ENCODE measurements at places on chromosomes 1 and 21.

- no peak for DNase-seq
Measured at GRCh38 chr1:248730507-248731335, 24.8 kb downstream of the LYPD8 start.

- DNase-seq = peak; percentile 26
Measured at GRCh38 chr1:108913105-108913948, 36.5 kb downstream of the GPSM2 start.

- no peak for DNase-seq
Measured at GRCh38 chr1:161185732-161186311, 8.5 kb upstream of the B4GALT3 start.

- DNase-seq = no peak
Measured at GRCh38 chr1:32948390-32948722, 16.3 kb downstream of the RNF19B start.

DNA sequence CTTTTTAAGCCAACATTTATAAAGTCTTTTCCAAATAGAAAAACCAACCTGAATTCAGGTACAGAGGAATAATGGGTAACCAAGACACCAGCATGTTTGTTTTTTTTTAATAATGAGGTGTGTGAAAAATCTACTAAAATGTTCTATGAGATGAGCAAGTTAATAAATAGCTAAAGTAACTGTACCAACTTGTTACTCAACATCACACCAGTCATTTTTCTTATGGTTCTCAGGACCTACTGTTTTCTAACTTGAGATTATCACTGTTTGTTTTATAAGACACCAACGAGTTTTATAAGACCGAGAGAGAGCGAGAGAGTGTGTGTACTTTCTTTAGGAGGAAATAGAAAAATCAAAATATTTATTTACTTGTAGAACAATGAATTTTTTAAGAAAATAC lies 12.4 kb downstream of the ELK4 start:
- DNase-seq = no peak

DNA sequence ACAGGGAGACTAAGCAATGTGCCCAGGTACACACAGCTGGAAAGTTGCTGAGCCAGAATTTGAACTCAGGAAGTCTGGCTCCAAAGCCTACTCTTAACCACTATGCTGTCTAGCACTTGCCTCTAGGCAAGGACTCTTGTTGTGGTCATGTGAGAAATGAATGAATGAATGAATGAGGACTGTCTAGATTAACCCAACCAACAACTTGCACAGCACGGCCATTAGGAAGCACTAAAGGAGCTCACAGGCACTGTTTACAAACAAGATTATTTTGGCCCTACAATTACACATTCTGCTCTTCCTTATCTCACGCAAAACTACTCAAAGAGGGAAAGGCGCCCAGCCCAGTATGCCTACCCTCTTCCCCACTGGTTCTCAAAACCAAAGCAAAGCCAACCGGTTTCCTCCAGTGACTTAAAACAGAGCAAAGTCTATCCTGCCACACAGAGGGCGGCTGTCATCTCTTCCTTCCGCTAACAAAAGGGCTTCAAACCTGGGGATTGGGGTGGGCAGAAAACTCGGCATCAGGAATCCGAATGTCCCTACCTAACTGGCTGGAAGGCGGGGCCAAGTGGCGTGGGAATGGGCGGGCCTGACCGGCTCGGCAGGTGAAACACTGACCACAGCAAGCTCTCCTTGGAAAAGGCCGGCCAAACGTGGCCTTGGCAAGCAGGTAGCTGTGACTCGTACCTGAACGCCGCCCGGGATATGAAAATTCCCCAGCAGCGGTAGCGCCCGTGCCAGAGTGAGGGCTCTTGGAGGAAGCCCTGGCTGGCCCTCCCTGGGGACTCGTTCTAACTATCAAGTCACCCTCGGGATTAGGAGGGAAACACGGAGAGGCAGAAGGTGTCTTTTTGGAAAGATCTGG lies 948 bp downstream of the STK40 start:
- no peak for DNase-seq

DNA sequence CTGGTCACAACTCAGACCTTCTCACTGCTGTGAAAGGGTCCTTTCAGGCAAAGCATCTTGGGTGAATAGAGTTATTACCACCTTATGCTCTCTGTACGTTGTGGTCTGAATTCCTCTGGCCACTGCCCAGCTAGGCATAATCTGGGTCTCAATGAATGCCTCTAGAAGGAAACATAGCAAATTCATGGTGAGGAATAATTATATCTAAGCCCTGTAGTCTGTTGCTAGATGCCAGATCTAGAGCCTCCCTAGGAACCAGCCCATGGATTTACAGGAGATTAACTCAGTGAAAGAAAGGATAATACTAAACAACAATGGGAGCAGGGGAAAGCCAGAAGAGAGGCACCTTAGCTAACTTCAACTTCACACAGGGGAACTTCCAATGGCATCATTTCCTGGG lies 2.4 kb upstream of the COL11A1 start:
- DNase-seq = no peak

GRCh38 chr1:246987083-246987690 lies 20.7 kb downstream of the ZNF695 start:
- no peak for DNase-seq

DNA sequence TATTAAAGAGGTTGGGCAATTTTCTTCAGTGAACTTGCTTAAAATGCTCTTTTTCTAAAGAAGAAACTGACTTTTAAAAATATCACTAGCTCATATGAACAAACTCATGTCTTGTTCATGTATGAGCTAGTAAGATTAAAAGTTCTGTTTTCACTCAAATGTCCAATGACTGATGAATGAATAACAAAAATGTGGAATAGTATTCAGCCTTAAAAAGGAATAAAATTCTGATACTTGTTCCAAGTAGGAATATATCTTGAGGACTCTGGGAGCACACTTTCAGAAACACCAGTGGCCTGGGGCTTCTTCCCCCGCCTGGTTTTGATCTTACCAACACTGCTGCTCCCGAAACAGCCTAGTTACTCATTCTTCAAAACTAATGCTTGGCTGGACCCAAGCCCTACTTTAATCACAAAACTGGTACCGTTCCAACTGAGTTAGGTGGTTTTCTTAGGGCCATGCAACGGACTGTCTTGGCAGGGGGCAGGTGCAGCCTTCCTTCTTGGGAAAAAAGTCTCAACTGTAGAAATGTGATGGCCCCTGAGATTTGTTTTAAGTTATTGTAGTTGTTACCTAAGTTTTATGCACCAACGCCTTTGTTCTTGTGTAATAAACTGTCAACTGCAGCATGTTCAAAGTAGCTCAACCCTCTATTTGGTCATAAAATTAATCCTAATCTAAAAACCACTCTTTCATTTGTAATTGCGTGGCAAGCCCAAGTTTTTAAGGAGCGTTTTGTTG lies 116.0 kb downstream of the ETS2 start:
- no peak for DNase-seq

DNA sequence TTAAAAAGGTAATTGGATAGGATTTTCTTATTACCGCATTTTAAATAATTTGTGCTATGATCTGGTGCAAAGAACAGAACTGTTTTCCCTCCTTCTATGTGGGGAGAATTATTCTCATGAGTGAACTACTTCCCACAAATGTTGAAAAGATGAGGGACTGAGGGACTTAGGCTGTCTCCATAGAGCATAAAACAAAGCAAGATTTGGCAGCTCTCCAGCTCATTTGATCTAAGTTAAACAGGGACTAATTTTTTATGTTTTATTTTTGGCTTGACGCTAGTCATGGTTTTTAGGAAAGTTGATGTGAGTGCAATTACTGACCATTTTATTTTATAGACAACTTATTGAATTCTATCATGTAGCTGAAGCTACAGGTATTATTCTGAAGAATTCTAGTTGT lies 362.3 kb downstream of the HLX start:
- DNase-seq = peak; percentile 13

DNA sequence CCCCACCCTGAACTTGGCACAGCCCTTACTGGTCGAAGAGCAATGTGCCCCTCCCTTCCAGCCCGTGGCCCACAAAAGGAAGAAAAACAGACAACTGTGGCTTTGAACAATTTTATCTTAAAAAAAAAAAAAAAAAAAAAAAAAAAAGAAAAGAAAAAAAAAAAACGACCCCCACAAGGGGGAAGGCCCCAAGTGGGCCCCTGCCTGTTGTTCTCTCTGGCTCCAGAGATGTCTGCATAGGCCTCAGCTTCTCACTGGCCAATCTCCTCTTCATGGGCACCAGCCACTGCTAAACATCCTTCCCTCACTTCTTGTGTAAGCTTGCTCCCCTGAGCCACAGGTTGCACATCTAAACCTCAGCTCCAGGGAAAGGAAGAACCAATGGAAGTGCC lies 386 bp upstream of the TSTD1 start:
- peak; percentile 12 for DNase-seq

GRCh38 chr1:172163498-172164215 lies 256.8 kb upstream of the C1orf105 start:
- no peak for DNase-seq

DNA sequence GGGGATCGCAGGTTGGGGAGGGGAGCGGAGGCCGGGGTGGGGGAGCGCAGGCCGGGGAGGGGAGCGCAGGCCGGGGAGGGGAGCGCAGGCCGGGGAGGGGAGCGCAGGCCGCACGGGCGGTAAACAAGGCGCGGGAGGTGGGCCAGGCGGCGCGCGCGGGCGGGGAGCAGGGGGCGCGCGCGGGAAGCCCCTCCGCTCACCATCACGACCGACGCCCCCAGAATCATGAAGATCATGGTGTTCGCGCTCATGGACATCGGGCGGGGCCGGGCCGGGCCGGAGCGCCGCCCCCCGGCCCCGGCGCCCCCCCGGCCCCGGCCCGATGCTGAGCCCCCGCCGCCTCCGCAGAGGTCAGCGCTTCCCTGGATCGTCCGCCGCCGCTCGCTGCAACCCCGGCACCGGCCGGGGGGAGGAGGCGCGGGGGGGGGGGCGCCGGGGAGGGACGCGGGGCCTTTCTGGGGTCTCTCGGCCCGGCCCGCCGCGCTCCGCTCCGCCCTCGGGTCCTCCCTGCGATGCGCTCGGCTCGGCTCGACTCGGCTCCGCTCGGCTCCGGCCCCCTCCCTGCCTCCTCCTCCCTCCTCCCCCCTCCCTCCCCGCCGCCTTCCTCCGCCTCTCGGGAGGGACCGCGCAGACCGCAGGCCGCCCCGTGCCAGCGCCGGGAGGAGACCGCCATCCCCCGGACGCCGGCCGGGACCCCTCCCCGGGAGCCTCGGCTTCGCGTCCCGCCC lies at the start of gene TMEM240:
TSS of gene TMEM240 (minus strand) at position 535 of the 728 bp plus-strand sequence. CDS start at position 257, 278 bp downstream.
- DNase-seq = peak; percentile 93

DNA sequence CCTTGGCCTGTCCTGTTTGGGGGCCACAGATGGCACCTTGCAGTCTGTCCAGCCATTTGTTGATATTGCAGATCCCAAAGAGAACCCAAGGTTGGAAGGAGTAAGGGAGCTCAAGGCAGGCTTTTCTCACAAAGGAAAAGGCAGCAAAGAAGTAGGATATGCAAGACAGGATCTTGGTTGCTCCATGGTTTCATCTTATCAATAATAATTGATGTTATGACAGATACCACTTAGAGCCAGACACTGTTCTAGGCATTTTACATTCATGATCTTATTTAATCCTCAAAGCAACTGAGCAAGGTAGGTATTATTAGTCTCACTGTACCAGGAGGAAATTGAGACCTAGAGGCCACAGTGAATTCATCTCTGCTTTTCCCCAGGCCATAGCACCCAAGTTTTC lies 28.8 kb downstream of the BATF3 start:
- DNase-seq = no peak

DNA sequence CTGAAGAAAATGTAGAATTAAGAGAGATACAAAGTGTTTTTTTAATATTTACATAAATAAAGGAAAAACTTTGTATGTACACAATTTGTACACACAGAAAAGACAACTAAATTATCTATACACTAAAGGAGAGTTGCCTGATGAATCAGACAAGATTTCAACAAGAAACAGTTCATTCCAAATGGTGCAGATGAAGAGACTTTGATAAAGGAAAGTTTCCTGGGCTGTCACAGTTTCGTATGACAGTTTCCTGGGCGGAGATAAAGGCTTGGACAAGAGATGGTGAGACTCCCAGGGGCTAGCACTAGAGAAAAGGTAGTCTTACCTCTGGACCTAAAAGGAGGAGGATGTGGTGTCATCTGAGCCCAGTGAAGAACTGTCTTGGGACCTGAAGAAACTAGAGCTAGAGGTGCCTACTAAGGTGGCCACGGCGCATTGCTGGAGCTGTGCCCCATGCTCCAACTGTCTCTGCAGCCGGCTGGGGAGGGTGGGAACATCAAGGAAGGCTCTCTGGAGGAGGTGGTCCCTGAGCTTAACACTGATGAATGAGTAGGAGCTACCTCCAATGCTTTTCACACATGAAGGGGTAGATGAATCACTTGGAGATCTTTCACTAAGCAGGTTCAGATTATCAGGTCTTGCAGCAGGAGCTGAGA lies 32.2 kb downstream of the ETS2 start:
- no peak for DNase-seq

DNA sequence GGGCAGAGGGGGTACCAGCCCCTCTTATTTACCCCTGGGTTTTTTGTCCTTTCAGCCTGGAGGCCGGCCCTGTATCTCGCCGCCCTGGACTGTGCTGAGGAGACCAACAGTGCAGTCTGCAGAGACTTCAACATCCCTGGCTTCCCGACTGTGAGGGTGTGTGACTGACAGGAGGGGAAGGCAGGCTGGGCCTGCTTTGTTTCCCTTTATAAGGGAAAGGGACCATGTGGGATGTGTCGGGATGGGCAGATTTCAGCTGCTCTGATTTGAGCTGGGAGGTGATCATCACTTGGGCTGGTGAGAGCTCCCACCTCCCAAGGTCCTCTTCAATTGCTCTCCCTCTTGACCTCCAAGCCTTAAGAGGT lies 11.7 kb downstream of the QSOX1 start:
- no peak for DNase-seq

DNA sequence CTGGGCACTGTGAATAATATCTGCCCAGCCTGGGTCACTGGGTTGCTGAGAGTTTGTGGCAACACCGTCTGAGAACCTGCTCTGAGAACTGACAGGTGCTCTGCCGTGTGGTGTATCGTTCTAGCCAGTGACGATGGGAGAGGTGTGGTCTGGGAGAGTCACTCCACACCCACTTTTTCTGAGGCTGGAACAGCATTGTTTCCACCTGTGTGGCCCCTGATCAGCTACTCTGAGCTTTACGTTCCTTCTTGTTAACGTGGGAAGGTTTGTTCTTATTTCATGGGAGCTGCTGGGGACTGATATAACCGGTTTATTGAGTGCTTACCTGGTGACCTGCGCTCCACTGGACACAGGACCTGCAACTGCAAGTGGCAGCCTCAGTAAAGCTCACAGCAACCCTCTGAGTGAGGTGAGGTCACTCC lies 34.8 kb upstream of the TENT5C start:
- DNase-seq = no peak

DNA sequence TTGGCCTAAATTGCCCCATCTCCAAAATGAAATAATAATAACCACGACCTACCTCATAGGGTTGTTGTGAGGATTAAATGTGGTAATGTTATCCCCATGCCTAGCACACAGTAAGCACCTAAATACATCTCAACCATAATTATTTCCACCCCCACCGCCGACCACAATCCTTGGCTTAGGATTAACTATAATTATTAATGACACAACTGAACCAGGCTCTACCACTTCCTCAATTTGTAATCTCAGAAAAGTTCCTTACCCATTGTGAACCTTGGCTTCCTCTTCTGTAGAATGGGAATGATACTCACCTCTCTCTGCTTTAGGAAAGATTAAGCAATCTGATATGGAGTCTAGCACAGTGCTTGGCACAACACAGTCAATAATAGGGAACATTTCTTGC lies 44.3 kb upstream of the TACSTD2 start:
- DNase-seq = no peak

- no peak for DNase-seq
Measured at GRCh38 chr1:100832694-100833428, 61.8 kb downstream of the EXTL2 start.

Data from eye (tissue), 1 donor.